ENCODE measurements at places on chromosomes 1 and 21.

- DNase-seq = peak; percentile 66
Measured at GRCh38 chr1:3545363-3546047, 65.8 kb downstream of the MEGF6 start.

DNA sequence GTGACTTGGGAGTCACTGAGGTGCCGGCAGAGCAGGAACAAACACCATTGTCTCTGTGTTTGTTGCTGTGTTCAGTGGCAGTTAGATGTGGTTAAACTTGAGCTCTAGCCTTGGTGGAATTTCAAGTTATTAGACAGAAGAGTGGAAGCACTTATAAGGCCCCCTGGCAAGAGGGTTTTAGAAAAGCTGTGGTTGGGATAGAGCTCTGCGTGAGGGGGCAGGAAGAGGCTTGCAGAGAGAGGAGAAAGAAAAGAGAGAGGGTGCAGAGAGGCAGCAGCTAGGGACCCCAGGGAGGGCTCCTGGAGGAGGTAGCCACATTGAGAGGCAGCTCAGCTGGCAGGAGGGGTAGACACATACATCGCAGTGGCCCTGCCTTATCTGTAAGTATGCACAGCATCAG lies 128.2 kb downstream of the GALNT2 start:
- no peak for DNase-seq

- no peak for DNase-seq
Measured at GRCh38 chr1:33626801-33627200, 154.4 kb downstream of the ZSCAN20 start.

DNA sequence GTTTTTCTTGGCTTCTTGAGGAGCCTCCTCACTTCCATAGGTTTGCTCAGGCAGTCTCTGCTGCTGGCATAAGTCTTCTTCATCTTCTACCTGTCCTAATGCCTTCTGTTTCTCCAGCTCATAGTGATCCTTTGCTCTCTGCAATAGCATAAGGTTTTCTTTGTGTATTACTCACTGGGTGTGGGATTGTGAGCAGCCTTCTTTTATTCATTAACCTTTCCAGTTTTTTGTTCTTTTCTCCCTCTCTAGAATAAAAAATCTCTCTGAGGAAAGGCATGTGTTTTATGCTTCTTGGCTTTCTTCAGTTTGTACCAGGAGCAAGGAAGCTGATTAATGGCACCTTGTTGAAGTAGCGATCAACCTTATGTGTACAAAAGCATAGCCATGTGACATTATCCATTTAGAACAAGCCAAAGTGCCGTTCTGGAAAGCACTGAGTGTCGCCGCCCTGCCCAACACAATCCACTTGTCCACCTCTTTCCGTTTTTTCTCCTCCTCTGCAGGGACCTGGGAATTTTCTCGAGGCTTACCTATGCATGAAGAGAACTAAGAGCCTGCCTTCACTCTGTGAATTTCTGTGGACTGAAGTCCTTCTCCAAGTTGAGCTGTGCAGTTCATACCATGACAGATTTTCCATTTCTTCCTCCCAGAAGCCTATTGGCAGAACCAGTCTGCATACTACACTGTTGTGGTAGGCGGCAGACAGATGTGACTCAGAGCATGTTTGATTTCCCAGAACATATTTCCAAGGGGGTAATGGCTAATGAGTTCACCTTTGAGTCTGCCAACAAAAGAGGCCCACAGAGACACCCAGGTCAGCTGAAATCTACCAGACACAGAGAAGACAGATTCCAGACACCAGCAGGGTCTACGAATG lies 39.0 kb downstream of the DPT start:
- no peak for DNase-seq
